ENCODE measurements at places on chromosomes 12 and 14.

- no peak for DNase-seq
These were observed 8.2 kb downstream of the ZFC3H1 start for GRCh38 chr12:71655495-71655894.

DNA sequence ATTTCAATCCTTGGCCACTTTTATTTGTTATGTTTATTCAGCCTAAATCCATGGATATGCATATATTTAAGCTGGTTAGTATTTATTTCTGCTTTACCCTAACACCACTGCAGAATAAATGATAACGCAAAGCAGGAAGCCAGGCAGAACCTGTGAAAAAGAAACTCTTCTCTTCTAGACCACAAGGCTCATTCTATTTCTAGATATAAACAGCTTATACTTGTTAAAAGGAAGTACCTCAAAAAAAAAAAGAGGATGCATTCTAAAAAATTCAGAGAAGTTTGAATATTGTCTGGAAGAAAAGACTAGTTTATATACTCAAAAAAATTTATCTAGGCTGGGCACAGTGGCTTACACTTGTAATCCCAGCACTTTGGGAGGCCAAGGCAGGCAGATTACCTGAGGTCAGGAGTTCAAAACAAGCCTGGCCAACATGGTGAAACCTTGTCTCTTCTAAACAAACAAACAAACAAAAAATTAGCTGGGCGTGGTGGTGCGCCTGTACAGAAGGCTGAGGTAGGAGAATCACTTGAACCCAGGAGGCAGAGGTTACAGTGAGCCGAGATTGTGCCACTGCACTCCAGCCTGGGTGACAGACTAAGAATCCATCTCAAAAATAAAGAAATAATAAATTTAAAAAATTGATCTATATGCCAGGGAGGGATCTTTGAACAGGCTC is 55.8 kb downstream of the GALNT4 start:
- DNase-seq = no peak

- peak; percentile 67 for DNase-seq
These were observed 551 bp downstream of the RAP1B start for GRCh38 chr12:68611094-68611805.

DNA sequence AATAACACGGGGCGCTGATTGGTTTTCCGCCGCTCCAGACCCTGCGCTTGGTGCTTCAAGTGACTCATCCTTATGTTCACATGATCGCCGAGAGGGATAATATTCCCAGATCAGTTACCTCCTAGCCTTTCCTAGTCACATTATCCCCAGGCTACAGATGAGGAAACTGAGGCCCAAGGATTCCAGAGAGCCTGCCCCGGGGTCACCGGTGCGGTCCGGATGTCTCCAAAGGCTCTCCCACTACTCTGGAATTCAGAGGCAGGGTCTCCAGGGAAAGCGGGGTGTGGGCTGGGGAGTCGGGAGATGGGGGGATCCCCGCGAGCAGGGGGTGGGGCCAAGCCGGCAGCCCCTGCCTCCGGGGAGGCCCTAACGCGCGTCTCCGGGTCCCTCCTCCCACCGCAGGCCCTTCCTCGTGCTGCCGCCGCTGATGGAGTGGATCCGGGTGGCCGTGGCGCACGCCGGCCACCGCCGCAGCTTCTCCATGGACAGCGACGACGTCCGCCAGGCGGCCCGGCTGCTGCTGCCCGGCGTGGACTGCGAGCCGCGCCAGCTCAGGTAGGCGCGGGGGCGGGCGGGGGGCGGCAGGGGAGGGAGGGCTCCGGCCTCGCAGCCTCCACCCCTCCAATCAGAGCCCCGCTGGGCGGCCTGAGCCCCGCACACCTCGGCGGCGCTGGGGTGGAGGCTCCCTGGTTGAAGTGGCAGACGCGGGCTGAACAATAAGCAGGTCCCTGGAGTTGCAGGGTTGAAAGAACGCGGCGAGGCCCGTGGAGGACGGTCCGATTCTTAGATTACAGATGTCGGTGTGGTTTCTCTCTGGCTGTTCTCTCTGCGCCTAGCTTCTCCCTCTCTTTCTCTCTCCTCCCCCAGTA is 104.6 kb upstream of the PWP1 start:
- no peak for DNase-seq

- no peak for DNase-seq
These were observed 16.6 kb upstream of the PLEK2 start for GRCh38 chr14:67428501-67429031.

DNA sequence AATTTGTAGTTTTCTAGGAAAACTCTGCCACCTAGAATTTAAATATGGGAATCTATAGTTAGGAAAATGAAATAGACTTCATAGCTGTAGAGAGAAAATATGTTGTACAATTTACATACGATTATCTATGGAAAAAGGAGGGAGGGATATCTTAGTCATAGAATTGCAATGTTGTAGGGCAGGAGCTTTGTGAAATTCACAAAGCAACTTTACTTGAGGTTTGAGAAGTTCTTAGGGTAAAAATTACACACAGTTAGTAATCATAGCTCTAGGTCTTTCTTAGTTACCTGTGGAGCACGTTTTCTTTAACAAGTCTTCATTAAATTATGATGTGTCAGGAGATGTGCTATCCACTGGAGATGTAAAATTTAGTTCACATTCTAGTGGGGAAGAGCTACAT is 61.4 kb upstream of the DBX2 start:
- DNase-seq = no peak

GRCh38 chr12:108700833-108701541 is 30.3 kb downstream of the CORO1C start:
- DNase-seq = no peak

DNA sequence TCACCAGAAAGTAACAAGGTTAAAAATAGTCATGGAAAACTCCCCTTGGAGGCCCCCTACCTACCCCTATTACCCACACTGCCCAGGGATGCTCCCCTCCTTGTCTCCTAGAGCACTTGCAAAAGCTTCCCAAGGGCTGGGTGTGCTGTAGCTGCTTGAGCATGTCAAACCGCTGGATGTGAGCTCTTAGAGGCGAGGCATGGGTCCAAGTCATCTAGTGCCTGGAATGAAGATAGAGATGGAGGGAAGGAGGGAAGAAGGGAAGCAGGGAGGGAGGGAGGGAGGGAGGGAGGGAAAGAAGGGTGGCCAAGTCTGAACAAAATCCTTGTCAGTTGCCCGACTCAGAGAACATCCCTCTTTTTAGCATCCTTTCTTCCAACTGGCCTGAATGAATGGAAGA is 43.1 kb downstream of the LTBP2 start:
- no peak for DNase-seq

- no peak for DNase-seq
These were observed 73.8 kb downstream of the KIAA0586 start for GRCh38 chr14:58501214-58501816.

GRCh38 chr12:19826980-19827550 is 387.8 kb downstream of the AEBP2 start:
- no peak for DNase-seq

DNA sequence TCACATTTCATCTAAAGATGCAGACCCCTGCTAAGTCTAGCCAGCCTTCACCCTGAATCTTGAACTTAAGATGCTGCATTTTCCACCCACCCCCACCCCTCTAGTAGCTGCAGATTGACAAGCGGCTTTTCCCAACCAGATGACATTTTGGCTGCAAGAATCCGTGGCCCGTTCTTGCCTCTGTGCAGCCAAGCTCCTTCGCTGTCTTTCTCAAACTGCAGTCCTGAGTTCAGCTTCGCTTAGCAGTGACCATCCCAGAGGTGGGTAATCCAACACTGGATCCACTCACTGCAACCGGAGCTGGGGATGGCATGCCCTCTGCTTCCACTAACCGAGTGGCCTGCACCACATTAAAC is 765 bp upstream of the NFYB start:
- no peak for DNase-seq

GRCh38 chr14:41608681-41609390 is 2.2 kb downstream of the LRFN5 start:
- DNase-seq = no peak

GRCh38 chr12:10069976-10070375 is 28.8 kb downstream of the CLEC1A start:
- no peak for DNase-seq

- no peak for DNase-seq
These were observed 14.3 kb downstream of the CFL2 start for GRCh38 chr14:34699873-34700621.

- DNase-seq = peak; percentile 51
These were observed 5.1 kb downstream of the AHNAK2 start for GRCh38 chr14:104973135-104973384.

DNA sequence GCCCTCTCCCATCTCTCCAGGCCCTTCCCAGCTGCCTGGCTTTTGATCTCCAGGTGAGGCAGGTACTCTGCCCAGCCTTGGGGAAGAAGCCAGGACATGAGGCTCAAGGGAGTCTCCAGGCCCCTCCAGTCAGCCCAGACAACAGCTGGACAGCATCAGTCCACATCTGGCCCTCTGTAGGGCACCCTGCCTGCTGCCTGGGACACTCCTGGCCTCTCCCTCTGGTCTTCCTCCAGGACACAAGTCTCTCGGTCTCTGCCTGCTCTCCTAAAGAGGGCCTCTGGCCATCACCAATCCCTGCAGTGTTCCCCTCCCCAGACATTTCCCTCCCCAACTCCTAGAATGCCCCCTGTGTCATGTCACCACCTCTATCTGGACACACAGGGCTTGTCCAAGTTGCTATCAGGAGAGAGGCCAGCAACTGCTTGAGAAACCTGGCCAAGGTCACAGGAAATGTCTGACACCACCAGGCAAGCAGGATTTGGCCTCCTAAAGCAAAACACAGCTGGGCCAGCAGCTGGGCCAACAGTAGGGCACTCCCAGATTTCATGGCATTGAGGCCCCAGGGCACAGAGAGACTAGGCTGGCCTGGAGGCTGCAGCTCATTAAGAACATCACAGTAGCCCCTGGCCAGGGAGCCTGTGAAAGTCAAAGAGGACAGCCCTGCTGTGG is 29.0 kb downstream of the LTBP2 start:
- DNase-seq = no peak

DNA sequence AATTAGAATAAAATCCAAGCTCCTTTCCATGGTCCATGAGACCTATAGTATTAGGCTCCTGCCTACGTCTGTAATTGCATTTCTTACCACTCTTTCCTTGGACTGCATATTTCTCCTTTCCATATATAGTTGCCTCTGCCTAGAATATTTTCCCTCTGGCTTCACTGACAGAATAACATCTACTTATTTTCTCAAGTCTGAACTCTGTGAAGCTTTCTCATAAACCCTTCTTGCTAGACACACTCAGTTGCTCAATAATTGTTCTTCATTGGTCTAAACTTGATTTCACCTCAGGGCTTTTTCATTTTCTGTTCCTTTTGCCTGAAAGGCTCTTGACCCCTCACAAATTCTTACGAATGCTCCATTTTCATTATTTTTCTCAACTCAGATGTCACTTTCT is 36.9 kb upstream of the KRAS start:
- DNase-seq = no peak

DNA sequence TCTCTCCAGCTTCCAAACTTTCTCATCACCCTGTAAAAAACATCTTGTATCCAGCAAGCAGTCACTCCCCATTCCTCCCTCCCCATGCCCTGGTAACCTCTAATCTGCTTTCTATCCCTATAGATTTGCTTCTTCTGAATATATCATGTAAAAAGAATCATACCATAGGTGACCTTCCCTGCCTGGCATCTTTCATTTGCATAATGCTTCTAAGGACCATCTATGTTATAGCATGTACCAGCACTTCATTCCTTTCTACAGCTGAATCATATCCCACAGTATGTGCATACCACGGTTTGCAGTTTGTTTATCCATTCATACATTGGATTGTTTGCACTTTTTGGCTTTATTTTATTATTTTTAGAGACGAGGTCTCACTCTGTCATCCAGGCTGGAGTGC is 22.9 kb upstream of the VPS37B start:
- no peak for DNase-seq

- DNase-seq = no peak
These were observed 734 bp downstream of the COX6A1 start for GRCh38 chr12:120438495-120439198.

DNA sequence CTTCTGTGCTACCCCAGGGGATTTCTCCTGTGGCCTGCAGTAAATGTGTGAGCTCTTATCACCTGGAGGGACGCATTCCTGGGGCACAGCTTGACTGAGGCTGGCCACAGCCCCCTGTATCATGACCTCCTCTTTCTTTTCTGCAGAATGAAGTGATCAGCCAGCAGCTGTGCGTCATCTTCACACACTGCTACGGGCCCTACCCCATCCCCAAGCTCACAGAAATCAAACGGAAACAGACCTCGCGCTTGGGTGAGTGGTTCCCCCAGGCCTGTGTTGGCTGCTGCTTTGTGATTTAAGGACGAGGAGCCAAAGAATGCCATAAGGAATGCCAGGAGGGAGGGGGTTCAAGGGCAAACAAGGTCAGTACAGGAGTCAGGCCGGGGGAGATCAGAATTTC is 50.5 kb upstream of the PWP1 start:
- no peak for DNase-seq

DNA sequence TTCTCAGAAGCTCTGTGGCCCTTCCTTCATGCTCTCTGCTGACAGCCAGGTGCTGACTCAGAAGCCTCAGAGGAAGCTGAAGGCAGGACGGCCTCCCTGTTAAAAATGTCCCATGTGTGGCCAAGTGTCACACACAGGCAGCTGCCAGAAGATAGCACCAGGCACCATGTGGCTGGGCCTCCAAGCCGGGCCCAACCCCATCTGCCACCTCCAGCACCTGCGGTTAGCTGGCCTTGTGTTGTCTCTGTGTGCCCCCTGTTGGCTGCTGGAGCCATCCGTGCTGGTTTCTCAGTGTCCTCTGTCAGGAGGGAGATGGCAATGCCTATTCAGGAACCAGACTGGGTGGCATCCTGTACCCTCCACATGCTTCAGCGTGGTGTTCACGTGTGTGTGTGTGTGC is 63.2 kb downstream of the TSPAN11 start:
- DNase-seq = no peak

GRCh38 chr14:72023128-72024042 is 91.2 kb downstream of the RGS6 start:
- DNase-seq = no peak

DNA sequence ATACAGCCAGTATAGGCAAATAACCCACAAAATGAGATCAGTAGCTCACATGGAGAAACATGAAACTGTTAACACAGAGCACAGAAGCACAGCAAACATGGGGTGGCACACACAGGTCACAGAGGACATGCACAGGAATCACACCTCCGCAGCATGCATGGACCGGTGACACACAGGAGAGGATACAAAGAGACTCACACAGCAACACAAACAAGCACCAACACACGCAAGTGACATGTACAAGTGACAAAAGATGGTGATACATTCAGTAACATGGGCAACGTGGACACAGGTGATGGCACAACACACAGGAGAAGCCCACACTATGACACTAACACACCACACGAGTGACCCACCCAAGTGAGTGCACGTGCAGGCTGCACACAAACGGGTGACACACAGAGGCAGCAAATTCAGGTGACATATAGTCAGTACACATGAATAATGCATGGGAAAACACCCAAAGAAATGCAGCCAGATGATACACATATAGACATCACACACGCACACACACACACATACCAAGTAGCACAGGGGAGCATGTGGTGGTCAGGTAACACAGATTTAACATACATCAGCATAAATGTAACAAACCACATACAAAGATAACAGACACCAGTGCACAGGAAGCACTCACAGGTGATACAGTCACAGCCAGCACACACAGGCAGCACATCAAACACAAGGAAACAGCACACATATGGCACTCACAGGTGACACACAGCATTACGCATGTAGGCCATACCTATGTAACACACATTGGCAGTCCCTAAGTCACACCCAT is 216.0 kb upstream of the SFSWAP start:
- no peak for DNase-seq
